ENCODE measurements at places on chromosomes 13 and 19.
A peak's percentile ranks its signal among the peaks of the same experiment; 100 is the strongest.

DNA sequence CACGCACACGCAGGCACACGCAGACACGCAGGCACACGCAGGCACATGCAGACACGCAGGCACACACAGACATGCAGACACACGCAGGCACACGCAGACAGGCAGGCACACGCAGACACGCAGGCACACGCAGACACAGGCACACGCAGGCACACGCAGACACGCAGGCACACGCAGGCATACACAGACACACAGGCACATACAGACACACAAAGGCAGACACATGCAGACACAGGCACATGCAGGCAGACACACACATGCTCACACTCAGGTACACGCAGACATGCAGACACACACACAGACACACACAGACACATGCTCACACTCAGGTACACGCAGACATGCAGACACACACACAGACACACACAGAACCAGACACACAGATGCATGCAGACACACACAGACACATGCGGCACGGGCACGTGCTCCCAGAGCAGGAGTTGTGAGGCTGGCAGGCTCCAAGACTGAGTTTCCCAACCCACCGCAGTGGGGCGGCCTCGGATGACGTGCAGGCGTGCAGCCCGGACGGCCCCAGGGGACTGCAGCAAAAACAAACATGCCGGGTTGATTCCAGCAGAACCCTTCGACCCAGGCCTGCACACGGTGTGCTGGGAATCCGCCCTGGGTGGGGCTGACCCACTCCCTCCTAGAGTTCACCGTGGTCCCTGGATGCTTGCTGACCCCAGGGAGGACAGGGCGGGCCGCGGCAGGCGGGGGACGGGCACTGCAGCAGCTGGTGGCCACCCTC is 100.0 kb downstream of the GADD45B start:
- no peak for DNase-seq
- no peaks in the 10 kb centered on the region for H3K27me3 ChIP-seq
- H3K27ac ChIP-seq = peak overlapping the region; percentile 87

GRCh38 chr13:64054321-64054720 is 2638.7 kb upstream of the PCDH20 start:
- H3K27me3 ChIP-seq = no peaks in the 10 kb centered on the region
- no peaks in the 10 kb centered on the region for H3K4me1 ChIP-seq
- H3K27ac ChIP-seq = no peak overlapping the region

- no peak for DNase-seq
- no peaks in the 10 kb centered on the region for H3K36me3 ChIP-seq
- no peak overlapping the region for H3K27ac ChIP-seq
Measured at GRCh38 chr13:112165712-112166111, 98.8 kb downstream of the SOX1 start.

- peaks cover 15% of the 10 kb centered on the region for H3K27me3 ChIP-seq
- no peak overlapping the region for H3K4me3 ChIP-seq
- peaks cover 4% of the 10 kb centered on the region for H3K4me1 ChIP-seq
Measured at GRCh38 chr13:77370888-77371287, 44.0 kb upstream of the MYCBP2 start.

- peaks cover 23% of the 10 kb centered on the region for H3K4me1 ChIP-seq
- H3K27ac ChIP-seq = peak overlapping the region; percentile 21
- peaks cover 4% of the 10 kb centered on the region for H3K36me3 ChIP-seq
- H3K4me3 ChIP-seq = no peak overlapping the region
- H3K27me3 ChIP-seq = peaks cover 1% of the 10 kb centered on the region
Measured at GRCh38 chr19:6724631-6725492, 4.4 kb upstream of the C3 start.

DNA sequence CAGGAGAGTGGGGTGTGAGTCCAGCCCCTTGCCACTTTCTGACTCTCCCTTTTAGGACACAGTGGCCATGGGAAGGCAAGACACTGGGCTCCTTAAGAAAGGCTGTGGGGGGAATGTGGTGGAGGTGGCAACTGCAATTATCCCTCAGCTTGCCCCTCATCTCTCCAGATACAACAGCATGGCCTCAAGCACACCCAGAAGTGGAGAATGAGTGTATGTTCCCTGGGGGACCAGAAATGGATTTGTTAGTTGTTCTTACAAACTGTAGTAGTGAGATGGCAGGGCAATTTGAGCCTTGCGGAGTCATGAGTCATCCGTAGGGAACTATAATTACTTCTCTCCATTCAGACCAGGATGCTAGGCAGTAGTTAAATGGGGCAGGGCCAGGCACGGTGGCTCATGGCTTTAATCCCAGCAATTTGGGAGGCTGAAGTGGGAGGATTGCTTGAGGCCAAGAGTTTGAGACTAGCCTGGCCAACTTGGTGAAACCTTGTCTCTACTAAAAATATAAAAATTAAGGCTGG is 25.6 kb upstream of the CXCL17 start:
- H3K4me3 ChIP-seq = no peak overlapping the region
- peaks cover 12% of the 10 kb centered on the region for H3K4me1 ChIP-seq
- peaks cover 8% of the 10 kb centered on the region for H3K27me3 ChIP-seq
- H3K36me3 ChIP-seq = no peaks in the 10 kb centered on the region

DNA sequence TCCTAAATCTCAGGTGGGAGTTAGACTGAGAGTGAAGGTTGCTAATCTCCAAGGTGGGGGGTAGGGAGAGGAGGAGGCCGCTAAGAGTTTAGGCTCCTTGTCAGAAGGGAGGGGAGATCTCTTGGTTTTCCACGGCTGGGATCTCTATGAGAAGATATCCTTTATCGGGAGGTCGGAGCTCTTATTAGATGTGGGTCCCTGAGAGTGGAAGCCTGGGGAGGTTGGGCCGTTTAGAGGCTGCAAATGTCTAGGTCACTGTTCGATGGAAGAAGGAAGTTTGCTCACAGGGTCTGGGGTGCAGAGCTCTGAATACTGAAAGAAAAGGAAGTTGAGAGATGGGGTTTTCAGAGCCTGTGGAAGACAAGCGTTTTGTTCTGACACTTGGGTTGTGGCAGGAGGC is 3.8 kb downstream of the MYADM start:
- peaks cover 30% of the 10 kb centered on the region for H3K4me1 ChIP-seq
- H3K27me3 ChIP-seq = no peaks in the 10 kb centered on the region
- peak overlapping the region; percentile 52 for H3K27ac ChIP-seq
- no peak for DNase-seq
- H3K4me3 ChIP-seq = peak overlapping the region; percentile 72
- H3K36me3 ChIP-seq = peaks cover 26% of the 10 kb centered on the region

DNA sequence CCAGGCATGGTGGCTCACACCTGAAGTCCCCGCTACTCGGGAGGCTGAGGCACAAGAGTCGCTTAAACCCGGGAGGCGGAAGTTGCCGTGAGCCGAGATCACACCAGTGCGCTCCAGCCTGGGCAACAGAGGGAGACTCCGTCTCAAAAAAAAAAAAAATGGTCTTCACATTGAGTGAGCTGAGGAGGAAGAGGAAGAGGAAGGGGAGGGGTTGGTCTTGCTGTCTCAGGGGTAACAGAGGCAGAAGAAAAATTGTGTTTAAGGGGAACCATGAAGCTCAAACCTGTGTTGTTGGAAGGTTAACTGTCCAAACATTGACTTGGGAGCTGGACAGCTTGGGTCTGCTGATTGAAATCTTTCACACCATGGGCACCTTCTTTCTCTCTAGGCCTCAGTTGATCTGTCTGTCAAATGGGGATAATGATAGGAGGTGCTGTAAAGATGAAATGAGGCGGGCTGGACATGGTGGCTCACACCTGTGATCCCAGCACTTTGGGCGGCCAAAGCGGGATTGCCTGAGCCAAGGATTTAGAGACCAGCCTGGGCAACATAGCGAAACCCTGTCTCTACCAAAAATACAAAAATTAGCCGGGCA is 9.8 kb upstream of the SLC44A2 start:
- peaks cover 10% of the 10 kb centered on the region for H3K4me1 ChIP-seq
- H3K4me3 ChIP-seq = no peak overlapping the region
- no peaks in the 10 kb centered on the region for H3K27me3 ChIP-seq
- no peak overlapping the region for H3K27ac ChIP-seq
- DNase-seq = no peak

DNA sequence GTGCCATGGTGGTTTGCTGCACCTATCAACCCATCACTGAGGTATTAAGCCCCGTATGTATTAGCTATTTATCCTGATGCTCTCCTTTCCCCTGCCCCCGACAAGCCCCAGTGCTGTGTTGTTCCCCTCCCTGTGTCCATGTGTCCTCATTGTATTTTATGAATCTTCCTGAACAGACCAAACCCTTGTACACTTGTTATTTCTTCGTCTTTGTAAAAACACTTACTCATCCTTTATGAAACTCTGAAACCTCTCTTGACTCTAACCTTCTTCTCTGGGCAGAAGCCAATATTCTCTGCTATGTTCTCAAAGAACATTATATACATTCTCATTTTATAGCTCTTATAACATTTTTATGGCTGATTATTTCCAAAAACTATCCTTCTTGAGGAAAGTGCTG is 746.9 kb downstream of the EFNB2 start:
- no peak for DNase-seq
- H3K4me1 ChIP-seq = peaks cover 2% of the 10 kb centered on the region
- H3K4me3 ChIP-seq = no peak overlapping the region
- no peak overlapping the region for H3K27ac ChIP-seq
- H3K27me3 ChIP-seq = no peaks in the 10 kb centered on the region

Measured in mesothelial cell of epicardium (in vitro differentiated cells).